ENCODE measurements at places on chromosomes 11 and 22.

DNA sequence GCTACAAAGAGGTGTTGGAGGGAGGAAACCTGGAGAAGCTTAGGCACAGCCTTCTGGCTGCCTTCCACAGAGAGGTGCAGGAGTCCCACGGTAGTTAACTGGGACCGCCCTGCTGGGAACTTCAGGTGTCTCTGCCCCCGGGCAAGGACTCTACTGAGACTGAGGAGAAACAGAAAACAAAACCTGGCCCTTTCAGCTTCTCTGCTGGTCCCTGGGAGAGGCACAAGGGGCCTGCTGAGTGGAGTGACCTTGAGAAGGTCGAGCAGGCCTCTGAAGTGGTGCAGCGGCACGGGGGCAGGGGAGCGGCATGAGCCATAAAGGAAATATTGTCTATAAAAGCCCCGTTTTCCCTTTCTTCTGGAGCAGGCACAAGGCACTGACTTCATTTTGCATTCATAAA lies 38.9 kb downstream of the NTM start:
- no peak for DNase-seq

DNA sequence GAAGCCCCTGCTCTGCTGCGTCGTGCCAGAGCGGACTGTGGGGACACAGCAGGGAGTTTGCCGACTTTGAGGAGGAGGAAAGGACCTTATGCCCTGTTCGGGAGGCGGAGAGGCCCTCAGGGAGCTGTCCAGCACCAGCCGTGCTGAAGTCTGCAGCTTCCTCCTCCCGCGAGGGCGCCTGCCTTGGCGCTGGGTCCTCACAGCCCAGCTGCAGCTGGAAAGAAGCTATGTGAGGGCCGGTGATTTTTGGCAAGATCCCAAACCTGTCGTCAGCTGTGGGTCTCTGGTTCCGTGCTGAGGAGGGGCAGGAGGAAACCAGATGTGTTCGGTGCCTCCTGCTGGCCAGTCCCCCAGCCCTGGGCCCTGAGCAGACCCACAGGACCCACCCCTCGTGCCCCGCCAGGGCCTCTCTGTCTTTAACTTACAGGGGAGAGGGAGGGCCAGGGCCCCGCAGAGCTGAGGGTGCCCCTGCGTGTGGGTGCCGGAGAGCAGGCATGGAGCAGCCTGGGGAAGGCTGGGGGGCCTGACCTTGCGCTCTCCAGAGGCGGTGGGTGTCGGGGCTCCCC lies 12.0 kb downstream of the BRSK2 start:
- no peak for DNase-seq

GRCh38 chr11:16902781-16903378 lies 111.3 kb downstream of the PLEKHA7 start:
- DNase-seq, result no peak

DNA sequence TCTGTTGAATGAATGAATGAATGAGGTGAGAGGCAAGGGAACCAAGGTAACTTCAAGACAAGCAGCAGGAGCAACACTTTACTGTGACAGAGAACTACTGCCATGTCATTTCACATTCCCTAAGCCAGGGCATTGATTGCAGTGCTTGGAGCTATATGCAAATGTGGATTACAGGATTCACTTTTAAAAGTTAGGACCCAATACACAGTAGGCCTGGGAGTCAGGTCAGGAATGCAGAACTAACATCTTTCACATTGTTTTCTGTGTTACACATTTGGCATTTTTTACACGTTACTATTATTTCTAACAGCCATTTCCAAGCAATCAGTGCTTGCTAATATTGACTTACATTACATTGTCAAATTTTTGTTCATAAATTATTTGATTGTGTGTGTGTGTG lies 26.2 kb upstream of the ME3 start:
- no peak for DNase-seq

GRCh38 chr11:100801225-100801999 lies 114.3 kb downstream of the ARHGAP42 start:
- DNase-seq, result no peak

DNA sequence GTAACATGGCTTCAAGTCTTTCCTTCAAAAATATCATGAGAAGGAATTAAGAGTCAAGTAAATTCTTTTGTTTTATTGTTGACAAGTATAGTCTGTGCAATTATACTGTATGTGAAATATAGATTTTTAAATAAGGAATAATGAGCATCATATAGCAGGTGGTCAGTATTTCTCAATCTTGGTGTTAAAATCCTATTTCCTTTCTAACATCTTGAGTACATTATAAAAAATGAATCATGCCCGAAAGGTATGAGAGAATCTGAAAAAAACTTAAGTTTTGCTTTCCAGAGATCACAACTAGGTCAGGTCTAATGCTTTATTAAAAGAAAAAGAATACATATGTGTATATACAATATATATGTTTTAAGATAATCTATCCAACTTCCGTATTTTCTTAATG lies 53.1 kb downstream of the KIF18A start:
- no peak for DNase-seq

- no peak for DNase-seq
Observed at GRCh38 chr22:47231759-47232158, 469.3 kb downstream of the TBC1D22A start.

GRCh38 chr11:115766561-115766960 lies 262.3 kb upstream of the CADM1 start:
- DNase-seq, result no peak

DNA sequence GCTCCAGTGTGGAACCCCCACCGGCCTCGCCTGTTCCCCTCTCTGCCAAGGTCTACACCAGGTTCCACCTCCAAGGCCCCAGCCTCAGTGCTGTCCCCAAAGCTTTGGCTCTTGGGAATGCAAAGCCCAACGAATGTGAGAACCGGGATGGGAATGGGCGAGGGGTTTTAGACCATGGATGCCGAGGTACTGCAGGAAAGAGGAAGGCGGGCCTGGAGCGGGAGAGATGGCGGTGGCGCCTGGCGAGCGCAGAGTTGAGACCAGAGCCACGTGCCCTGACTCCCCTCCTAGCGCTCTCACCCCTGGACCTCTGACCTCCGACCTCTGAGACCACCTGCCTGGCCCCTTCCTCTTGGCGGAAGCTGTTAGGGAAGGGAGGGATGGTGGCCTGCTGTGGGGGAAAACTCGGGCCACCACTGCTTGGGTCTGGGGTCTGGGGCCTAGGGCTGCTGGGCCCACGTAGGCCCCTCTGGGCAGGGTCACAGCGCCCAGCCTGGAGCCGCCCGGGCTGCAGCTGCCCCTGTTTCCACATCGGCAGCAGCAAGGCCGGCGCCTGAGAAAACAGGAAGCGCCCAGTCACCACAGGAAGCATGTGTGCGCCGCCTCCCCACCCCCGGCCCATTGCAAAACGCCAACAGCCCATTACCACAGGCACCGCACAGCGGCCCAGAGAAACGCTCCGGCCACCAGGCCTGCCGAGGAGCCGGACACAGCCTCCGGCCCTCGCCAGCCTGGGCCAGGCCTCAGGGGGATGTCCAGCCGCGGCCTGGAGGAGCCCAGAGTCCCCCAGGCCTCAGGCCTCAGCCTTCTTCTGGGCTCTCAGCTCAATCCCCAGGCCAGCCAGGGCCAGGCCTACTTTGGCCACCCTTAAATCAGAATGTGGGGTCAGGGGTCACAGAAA lies 13.8 kb upstream of the SLC39A13 start:
- DNase-seq, result peak; percentile 47

GRCh38 chr11:102064316-102064715 lies 17.1 kb downstream of the CFAP300 start:
- no peak for DNase-seq

GRCh38 chr22:48536541-48537342 lies 1290.9 kb downstream of the BRD1 start:
- DNase-seq, result no peak

- DNase-seq, result no peak
Observed at GRCh38 chr11:10611979-10612862, 43.8 kb upstream of the LYVE1 start.

- no peak for DNase-seq
Observed at GRCh38 chr22:24981656-24982055, 29.1 kb downstream of the KIAA1671 start.

DNA sequence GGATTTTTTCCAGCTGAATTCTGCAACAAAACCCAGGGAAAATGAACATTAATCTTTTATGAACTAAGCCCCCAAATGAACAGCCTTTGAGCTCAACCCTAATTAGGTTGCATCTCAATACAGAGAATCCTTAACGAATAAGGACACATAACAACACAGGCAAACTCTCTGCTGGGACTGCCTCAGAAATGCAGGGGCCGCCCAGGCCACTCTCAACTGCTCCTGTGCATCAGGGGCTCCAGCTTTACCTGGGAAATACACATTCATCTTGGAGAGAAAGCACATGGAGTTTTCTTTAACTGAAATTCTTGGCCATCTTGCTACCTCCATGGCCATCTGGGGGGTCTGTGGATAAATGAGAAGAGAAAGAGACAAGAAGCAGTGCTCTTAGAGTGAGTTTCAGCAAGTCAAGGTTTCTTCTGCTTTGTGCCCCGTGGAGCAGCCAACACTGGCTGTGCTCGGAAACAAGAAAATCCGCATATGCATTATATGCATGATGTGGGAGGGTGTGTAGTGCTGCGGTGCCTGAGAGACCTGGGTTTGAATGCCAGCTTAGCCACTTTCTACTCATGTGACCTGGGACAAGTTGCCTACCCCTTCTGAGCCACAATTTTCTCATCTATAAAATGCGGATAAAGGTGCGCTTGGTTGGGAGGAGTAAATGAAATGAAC lies 81.9 kb upstream of the RCN1 start:
- no peak for DNase-seq

- no peak for DNase-seq
Observed at GRCh38 chr11:127616158-127616557, 615.6 kb upstream of the KIRREL3 start.

DNA sequence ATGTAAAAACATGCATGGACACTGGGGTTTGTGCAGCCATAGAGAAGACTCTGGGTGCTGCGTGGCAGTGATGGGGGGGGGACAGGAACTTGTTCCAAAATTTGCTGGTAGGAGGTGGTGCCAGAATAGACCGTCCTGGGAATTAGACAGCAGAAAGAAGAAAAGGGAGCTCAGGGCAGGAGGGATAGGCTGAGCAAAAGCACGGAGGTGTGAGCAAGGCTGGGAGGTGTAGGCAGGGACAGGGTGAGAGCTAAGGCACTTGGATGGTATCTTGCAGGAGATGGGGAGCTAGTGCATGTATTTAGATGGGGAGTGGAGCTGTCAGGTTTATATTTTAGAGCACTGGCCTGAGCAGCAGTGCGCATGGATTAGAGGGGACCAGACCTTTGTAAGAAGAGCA lies 53.8 kb downstream of the PKNOX2 start:
- DNase-seq, result no peak

- no peak for DNase-seq
Observed at GRCh38 chr22:38315823-38316363, 1.3 kb downstream of the CSNK1E start.

GRCh38 chr22:42380769-42381551 lies 51.2 kb downstream of the NFAM1 start:
- no peak for DNase-seq

DNA sequence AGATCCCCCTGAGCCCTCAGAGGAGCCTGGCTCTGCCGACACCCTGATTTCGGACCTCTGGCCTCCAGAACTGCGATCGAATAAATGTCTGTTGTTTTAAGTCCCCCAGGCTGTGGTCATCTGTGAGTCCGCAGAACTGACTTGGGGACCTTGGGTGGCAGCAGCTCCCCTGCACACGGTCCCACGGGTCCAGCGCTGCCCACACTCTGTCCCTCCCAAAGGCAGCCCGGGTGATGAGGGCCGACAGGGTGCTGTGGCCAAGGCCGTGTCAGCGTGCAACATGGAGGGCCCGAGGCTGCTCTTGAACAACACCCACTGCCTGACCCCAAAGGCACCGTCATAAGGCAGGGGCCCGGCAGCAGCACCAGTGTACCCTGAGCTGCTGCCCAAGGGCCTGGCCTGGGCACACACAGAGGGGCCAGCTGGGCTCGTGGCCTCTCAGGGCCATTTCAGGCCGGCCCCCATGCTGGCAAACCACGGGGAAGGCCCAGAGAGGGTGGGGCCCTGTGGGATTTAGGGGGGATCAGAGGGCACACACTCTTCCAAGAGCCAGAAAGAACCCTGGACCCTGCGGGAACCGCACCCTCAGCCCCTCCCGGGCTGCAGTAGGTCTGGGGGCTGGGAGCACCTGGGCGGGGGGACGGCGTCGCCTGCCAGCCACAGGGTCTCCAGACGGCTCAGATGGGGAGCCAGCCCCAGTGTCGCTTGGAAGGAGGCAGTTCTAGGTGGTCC lies 77.1 kb upstream of the PRR5 start:
- DNase-seq, result no peak

DNA sequence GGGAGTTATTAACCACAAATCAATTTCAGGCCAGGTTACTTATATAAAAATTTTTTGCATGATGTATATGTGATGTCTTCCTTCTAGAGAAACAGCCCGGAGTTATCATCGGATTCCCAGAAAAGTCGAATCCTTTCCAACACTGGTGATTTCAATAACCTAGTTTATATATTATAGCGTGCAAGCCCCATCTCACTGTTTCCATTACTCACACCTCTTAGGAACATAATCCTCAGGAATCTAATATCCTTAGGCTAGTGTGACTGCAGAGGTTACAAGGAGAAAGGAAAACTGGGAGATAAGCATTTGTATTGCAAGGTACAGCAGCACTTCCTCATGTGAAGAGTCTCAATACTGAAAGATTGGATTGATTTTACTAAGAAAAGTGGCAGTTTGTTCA lies 20.3 kb downstream of the ARHGAP20 start:
- DNase-seq, result no peak

DNA sequence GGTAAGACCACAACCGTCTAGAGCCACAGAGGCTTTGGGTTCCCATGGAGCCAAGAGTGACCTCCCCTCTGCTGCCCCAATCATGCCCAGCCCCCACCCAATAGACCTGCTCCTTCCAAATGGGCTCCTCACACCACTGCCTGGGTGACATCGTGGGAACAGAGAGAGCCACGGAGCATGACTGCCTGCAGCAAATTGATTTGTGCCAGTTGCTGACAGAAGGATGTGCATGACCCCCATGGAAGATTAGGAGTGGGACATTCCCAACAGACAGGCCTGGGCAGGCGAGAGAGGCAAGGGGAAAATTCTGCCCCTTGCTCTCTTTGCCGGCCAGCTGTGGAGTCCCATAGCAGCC lies 88.5 kb downstream of the TENM4 start:
- DNase-seq, result no peak

DNA sequence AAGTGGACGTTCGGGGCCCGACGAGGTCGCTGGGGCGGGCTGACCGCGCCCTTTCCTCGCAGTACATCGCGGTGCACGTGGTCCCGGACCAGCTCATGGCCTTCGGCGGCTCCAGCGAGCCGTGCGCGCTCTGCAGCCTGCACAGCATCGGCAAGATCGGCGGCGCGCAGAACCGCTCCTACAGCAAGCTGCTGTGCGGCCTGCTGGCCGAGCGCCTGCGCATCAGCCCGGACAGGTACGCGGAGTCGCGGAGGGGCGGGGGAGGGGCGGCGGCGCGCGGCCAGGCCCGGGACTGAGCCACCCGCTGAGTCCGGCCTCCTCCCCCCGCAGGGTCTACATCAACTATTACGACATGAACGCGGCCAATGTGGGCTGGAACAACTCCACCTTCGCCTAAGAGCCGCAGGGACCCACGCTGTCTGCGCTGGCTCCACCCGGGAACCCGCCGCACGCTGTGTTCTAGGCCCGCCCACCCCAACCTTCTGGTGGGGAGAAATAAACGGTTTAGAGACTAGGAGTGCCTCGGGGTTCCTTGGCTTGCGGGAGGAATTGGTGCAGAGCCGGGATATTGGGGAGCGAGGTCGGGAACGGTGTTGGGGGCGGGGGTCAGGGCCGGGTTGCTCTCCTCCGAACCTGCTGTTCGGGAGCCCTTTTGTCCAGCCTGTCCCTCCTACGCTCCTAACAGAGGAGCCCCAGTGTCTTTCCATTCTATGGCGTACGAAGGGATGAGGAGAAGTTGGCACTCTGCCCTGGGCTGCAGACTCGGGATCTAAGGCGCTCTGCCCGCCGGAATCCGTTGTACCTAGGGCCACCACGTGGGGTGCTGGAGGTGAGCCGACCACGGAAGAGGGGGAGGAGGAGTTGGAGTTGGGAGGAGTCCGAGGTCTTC lies 771 bp downstream of the MIF start:
- DNase-seq, result peak; percentile 89

All from Peyer's patch (tissue), 4 donors.